Left ventricle myocardium superior (tissue), 1 donor: ENCODE measurements at places on chromosomes 16 and 17. TPM values are rescaled to one million over a fixed set of nuclear protein-coding genes. Genes with fewer than 3 reads are reported as not detected.
A peak's percentile ranks its signal among the peaks of the same experiment; 100 is the strongest.

The USH1G gene
- not detected for total RNA-seq

GRCh38 chr17:15291674-15292361 lies 26.7 kb upstream of the PMP22 start:
- peak; percentile 39 for DNase-seq

GRCh38 chr16:86970726-86971125 lies 346.5 kb downstream of the C16orf95 start:
- DNase-seq: no peak

- DNase-seq: peak; percentile 89
Measured at GRCh38 chr17:81991684-81992305, 14.4 kb downstream of the ASPSCR1 start.

- DNase-seq: no peak
Measured at GRCh38 chr17:71338396-71338795, 782.4 kb upstream of the SOX9 start.

DNA sequence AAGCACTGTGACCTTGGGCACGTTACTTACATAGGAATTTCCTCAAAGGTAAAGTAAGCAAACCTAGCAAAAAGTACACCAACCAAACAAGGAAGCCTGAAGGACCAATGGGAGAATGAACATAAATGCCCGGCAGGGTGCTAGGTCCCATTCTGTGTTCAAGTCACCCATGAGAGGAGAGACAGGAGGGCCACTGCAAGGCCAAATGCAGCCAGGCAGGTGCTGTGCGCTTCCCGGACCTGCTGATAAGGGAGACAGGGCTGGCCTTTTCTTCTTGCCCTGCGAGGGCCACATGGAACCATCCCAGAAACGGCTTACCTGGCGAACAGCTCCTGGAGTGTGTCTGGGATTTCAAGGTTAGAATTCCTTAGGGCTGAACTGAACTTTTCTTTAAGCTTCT lies 69.0 kb downstream of the GTF3C1 start:
- no peak for DNase-seq

The C16orf74 gene
- 1.7 TPM for total RNA-seq

DNA sequence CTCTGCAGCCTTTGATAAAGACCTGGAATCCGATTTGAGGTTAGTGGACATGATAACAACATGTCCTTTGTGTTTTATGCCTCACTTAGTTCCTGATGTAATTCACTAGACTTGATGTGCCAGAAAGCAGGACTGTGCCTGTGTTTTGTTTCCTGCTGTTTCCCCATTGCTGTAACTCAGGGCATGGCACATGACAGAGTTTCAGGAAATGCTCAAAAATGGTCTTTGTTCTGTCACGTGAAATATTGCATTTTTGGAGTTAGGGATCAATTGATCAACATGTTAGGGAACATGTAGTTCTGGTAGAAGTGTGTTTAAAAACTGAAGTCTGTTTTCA lies 32.8 kb downstream of the DHX38 start:
- DNase-seq: no peak

DNA sequence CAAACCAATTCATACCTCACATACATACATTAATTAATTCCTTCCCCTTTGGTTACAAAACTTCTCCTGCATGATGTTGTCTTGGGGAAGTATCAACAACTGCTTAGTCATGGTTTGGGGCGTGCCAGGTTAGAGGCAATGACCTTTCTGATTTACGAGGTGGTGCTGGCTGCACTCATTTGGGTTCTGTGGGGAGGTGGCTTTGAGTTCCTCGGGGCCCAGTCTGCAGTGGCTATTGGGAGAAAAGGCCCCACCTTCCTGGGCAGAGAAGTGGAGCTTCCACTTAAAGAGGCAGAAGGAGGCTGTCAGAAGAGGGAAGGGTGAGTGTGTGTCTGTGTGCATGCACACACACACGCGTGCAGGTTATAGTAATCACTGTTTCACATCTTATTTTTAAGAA lies 10.2 kb upstream of the ETV4 start:
- no peak for DNase-seq

DNA sequence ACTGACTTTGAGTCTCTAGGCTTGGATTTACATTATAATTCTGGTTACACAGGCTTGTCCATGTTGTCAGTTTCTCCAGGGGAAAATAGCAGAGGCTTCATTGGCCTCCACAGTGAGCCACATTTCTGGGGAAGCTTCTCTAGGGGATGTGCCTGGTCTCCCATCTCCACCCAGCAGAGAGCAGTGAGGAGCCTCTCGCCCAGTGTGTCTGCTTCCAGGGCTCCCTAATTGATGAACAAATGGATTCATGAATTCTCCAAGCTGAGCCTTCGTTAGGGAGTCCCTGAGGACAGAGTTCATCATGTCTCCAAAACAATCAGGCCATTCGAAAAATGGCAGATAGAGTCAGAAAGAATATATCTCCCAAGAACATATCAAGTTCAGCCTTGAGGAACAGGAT lies 162.4 kb upstream of the TOX3 start:
- no peak for DNase-seq

- DNase-seq: no peak
Measured at GRCh38 chr17:40419559-40420331, 2.0 kb upstream of the TOP2A start.

DNA sequence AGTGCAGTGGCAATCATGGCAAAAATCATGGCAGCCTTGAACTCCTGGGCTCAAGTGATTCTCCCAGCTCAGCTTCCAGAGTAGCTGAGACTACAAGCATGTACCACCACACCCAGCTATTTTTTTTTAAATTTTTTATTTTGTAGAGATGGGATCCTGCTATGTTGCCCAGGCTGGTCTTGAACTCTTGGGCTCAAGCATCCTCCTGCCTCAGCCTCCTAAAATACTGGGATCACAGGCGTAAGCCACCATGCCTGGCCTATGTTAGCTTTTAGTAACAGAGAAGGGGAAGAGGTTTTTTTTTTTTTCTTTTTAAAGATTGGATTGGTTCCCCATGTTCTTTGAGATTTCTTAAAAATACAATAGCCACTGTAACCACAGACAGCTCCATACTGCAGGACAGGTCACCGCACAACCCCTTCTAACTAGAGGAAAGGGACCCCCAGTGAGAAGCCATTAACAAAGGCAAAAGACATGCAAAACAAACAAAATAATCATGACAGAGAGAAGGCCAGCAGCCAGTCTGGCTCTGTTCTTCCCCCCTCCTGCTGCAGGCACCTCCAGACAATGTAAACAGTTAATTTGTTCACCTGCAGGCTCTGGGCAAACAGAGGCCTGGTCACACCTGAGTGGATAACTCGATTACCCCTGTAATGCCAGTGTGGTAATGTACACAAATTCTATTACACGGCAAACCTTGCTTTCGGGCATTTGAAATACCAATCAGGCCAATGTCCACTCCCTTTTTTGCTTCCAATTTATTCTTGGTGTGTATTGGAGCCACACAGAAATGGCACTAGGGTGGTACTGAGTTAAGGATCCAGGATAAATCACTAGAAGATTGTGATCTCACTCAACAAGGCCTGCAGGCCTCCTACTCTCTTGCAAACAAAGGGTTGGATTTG lies 52.9 kb downstream of the SNX11 start:
- no peak for DNase-seq

DNA sequence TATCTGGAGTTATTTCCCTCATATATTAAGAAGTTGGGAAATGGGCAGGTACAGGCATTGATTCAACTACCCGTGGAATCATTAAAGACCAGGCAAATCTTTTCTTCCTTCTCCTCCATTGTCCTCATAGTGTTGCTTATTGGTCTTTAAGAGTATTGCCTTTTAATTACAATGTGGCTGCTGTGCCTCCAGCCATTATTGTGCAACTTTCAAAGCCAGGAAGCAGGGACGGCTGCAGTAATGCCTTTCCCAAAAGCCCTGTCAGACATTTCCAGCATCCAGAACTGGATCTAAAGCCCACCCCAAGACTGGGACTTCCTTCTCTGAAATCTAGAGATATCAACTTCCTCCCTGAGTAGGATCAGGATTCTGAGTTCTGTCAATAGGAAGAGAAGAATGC lies 42.3 kb upstream of the MED9 start:
- DNase-seq: no peak

The DHX38 gene
- total RNA-seq: 43.1 TPM

GRCh38 chr16:78624366-78624765 lies 524.9 kb downstream of the WWOX start:
- DNase-seq: no peak

The CCL4 gene
- 0.74 TPM for total RNA-seq

GRCh38 chr17:2289878-2290478 lies 13.6 kb downstream of the SMG6 start:
- DNase-seq: no peak

GRCh38 chr16:49352892-49353291 lies 20.7 kb upstream of the C16orf78 start:
- no peak for DNase-seq

DNA sequence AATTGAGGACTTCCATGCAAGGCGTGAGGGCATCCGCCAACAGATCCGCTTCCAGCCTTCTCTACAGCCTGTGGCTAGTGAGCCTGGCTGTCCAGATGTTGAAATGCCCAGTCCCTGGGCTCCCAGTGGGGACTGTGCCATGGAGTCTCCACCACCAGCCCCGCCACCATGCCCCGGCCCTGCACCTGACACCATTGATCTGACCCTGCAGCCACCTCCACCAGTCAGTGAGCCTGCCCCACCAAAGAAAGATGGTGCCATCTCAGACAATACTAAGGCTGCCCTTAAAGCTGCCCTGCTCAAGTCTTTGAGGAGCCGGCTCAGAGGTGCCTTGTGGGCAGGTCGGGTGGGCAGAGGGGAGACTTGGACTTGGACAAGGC lies 3.1 kb downstream of the MAPK7 start:
- no peak for DNase-seq

GRCh38 chr16:88442727-88443576 lies 10.1 kb upstream of the ZFPM1 start:
- DNase-seq: peak; percentile 88

DNA sequence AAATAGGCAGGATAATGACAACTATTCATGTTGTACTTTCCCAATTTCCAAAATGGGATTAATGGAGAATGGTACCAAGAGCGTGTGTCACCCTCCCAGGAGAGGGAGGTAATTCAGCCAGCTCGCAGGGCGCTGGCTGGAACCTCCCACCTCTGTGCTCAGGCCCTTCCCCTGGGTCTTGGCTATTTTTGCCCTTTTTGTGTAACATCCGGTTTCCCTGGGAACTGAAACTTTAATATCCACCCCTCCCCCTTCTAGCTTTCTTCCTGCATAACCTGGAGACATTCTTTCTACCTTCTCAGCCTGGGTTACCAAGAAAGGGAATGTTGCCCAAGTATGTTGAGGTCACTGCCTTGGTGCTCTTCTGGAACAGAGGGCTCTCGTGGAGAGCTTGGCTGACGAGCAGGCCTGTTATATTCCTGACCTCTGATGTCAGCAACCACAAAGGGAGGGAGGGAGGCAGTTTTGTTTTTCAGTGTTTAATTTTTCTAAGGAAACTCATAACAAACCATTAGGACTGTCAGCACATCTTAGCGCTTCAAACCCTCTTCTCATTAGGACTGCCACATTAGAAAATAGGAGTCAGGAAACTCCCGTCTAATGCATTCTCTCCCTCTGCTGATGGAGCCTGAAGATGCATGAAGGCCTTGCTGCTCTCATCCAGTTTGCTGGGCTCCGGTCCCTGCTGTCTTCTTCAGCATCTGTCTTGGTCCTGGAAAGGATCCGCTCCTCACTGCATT lies 25.6 kb downstream of the ITGB3 start:
- DNase-seq: peak; percentile 76

- DNase-seq: no peak
Measured at GRCh38 chr16:71479420-71479819, 9.7 kb downstream of the ZNF19 start.

- no peak for DNase-seq
Measured at GRCh38 chr16:9219813-9220212, 128.4 kb downstream of the HAPSTR1 start.

DNA sequence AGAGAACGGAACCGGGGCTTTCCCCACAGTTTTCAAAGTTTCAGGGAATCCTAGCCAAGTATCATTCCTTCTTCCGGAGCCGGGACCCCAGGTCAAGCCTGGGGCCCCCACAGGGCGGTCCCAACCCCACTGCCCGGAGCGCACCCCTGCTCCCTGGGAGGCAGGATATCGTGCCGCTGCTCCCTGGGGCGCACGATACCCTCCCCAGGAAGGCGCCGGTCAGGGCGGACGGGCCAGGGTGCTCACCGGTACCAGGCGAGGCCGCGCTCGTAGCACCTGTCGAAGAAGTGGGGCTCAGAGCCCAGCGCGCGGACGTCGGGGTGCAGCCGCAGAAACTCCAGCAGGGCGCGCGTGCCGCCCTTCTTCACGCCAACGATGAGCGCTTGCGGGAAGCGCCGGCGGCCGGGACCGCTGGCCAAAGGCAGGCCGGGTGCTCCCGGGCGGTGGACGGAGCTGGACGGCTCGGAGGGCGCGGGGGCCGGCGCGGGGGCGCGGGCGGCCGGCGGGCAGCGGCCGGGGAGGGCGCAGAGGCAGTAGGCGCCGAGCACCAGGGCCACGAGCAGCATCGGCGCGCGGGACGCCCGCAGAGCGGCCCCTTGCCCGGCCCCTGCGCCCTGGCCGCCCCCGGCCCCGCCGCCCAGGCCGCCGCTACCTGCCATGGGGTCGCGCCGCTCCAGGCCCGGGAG lies 407 bp downstream of the HS3ST6 start:
- DNase-seq: no peak

The CHST6 gene
- 0.27 TPM for total RNA-seq

GRCh38 chr17:82528484-82529265 lies 9.1 kb downstream of the FOXK2 start:
- peak; percentile 68 for DNase-seq

The TMEM88 gene
- 32.6 TPM for total RNA-seq

GRCh38 chr16:86880316-86881117 lies 302.2 kb downstream of the FOXL1 start:
- no peak for DNase-seq

DNA sequence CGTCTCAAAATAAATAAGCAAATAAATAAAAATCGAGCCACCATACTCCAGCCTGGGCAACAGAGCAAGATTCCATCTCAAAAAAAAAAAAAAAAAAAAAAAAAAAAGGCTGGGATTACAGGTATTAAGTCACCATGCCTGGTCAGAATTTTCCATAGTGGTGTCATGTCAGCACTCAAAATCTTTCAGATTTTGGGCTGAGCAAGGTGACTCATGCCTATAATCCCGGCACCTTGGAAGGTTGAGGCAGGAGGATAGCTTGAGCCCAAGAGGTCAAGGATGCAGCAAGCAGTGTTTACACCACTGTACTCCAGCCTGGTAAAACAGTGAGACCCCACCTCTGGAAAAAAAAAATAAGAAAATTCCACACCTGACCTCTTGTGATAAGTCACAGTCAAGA lies 52.2 kb downstream of the FBXL20 start:
- no peak for DNase-seq

DNA sequence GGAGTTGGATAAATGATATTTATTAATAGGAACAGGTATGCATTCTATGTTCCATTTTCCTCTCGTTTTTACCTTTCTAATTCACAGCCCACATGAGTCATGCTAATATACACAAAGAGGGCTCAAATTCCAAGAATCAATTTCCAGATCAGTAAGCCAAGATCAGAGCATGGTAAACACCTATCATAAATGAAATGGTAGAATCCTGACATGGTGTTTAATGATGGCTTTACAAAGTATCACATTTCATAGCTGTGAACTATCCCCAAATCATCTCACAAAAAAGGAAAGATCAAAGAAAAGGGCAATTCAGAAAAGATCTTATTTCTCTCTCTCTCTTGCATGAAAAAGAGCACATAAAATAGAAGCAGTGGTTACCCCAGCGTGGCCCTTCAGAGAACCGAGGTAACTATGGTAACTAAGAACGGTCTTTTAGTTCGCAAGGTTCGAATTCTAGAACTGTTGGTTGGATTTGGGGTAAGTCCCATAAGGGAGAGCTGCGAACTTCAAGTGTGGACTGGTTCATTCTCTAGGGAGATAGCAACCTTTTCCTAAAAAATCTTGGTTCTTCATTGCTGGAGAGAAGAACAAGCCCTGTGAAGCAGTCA lies 73.0 kb downstream of the MARCHF10 start:
- no peak for DNase-seq

The BAHCC1 gene
- total RNA-seq: 8.6 TPM

- no peak for DNase-seq
Measured at GRCh38 chr17:80899402-80900268, 92.0 kb upstream of the CHMP6 start.
